Vagina (tissue), 2 donors: ENCODE measurements at places on chromosomes 13 and 19.

GRCh38 chr13:29522044-29522685 lies 73.3 kb downstream of the SLC7A1 start:
- DNase-seq, result no peak

- no peak for DNase-seq
Observed at GRCh38 chr13:39672378-39673132, 17.1 kb downstream of the COG6 start.

- no peak for DNase-seq
Observed at GRCh38 chr19:8304841-8305621, 3.1 kb downstream of the CD320 start.

DNA sequence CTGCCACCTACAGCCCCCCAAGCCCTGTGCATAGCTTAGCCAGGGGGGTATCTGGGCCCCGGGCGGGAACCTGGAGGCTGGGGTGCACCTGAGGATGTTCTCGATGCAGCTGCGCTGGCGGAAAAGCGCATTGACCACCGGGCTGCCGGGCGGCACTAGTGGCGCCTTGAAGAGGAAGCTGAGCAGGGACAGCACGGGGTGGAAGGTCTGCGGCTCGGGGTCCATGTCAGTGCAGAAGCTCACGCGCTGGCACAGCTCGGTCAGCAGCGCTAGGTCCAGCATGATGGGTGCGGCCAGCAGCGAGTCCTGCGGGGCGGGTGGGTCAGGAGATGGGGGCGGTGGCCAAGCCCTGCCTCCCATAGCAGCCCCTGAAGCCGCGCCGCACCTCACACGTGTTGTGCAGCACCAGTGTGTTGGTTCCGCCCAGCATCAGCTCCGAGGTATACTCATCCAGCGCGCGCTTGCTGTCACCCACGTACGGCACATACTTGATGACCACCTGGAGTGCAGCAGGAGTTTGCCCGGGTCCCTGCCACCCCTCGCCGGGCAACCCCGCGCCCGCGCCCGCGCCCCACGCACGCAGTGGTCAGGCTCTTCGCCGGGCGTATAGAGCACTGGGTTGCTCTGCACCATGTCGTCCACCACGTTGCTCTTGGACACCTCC lies 2.6 kb downstream of the ISYNA1 start:
- no peak for DNase-seq

- DNase-seq, result no peak
Observed at GRCh38 chr13:110965038-110965754, 50.3 kb upstream of the ANKRD10 start.

GRCh38 chr19:48249502-48250014 lies 6.2 kb downstream of the CARD8 start:
- DNase-seq, result no peak

GRCh38 chr13:42680748-42681147 lies 100.6 kb upstream of the FAM216B start:
- DNase-seq, result no peak

DNA sequence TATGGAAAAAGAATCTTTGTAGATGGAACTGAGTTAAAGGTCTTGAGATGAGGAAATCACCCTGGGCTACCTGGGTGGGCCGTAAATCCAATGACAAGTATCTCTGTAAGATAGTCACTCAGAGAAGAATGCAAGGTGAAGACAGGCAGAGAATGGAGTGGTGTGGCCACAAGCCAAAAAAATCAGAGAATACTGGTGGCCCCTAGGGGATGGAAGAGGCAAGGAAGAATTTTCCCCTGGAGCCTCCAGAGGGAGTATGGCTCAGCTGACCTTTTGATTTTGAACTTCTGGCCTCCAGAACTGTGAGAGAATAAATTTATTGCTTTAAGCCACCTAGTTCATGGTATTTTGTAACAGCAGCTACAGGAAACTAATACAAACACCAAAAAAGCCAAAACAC lies 32.7 kb upstream of the CSNK1A1L start:
- DNase-seq, result no peak
